ENCODE measurements at places on chromosomes 1 and 21.

DNA sequence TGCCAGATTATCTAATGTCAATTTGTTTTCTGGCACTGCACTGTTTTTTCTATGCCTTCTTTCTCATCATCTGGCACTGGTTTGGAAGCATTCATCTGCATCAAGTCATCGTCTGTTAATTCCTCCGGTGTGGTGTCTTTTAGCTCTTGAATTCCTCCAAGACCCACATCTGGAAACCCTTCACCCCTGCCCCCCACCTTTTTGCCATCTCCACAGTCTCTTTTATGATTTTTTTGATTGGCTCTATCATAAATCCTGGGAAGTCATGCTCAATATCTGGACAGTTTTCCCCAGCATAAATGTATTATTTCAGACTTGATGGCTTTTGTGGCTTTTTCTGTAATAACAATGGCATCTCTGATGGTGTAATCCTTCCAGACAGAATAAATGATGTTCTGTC is 10.4 kb upstream of the KCNK1 start:
- no peak for DNase-seq

DNA sequence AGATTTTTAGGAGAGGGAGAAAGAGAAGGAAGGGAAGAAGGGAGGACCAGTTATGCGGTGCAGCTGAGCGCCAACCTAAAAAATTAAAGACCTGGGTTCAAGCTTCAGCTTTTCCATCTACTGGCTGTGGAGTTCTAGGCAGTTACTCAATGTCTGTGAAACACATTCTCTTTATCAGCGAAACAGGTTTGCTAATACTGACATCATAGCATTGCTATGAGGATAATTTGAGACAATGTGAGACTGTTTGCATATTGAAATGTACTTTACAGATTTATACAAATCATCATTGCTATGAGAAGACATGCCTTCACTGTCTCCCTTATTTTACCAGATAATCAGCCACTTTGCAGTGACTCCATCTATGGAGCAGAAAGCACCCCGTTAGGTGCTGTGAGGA is 222.9 kb upstream of the SGIP1 start:
- DNase-seq: no peak

DNA sequence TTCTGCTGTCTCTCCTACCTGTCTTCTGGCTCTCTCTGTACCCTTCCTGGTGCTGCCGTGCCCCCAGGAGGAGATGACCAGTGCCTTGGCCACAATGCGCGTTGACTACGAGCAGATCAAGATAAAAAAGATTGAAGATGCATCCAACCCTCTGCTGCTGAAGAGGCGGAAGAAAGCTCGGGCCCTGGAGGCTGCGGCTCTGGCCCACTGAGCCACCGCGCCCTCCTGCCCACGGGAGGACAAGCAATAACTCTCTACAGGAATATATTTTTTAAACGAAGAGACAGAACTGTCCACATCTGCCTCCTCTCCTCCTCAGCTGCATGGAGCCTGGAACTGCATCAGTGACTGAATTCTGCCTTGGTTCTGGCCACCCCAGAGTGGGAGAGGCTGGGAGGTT is 38.1 kb upstream of the IL19 start:
- no peak for DNase-seq

DNA sequence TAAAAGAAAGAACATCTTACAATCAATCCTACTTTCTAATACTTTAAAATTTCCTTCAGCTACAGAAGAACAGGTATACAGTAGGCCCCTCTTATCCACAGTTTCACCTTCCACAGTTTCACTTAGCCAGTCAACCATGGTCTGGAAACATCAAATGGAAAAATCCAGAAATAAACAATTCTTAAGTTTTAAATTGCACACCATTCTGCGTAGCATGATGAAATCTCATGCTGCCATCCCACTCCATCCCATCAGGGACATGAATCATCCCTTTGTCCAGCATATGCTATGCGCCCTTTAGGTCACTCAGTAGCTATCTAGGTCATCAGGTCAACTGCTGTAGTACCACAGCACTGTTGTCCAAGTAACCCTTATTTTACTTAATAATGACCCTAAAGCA is 67.7 kb downstream of the HSF2BP start:
- DNase-seq: no peak

- DNase-seq: no peak
Measured at GRCh38 chr1:47906009-47906432, 91.2 kb downstream of the TRABD2B start.

DNA sequence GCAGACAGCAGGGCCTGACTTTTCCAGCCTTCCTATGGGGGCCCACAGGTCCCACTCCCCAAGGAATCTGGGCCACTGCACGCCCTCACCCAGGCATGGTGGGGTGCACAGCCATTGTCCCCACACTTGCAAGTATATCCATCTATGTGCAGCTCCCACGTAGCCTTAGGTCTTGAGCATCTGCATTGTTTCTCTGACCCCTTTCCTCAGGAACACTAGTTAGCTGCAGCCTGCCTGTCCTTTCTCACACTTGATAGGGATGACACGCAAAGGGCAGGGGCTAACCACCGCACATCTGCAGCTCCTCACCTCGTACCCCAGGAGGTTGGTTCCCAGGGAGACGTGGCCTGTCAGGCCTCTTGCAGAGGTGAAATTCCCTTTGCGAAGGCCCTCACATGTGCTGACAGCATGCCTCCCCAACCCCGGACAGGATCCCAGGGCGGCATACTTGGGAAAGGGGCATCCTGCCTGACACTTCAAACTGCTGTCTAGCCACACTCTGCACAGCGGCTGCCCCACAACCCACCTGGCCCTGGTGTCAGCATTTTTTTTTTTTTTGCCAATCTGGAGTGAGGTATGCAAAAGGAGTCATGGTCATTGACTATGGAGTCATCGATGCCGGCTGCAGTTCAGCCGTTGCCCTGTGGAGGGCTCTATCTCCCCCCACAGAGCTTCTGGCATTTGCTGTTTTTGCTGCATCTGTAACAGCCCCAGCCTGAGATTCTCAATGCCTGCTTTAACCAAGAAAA is 5.0 kb downstream of the JMJD4 start:
- peak; percentile 43 for DNase-seq

- no peak for DNase-seq
Measured at GRCh38 chr1:39189592-39190041, 14.9 kb upstream of the MACF1 start.

- no peak for DNase-seq
Measured at GRCh38 chr1:154556422-154556821, 2.0 kb downstream of the UBE2Q1 start.

DNA sequence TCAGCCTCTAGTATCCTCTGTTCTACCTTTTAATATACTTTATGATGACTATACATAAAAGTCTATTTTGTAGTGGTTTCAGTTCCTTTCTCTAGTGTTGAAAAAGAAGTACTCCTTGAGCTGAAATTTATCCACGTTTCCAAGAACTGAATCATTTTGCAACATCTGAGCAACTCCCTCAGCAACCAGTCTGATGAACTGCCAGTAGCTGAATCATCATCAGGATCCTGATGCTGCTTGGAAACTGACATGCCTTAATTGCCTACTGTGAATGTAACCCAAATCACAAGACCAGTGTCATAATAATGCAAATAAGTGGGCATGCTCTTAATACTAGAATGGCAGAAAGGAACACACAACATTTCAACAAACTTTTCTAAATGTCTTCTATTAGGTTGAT is 103.3 kb downstream of the CYYR1 start:
- DNase-seq: no peak

GRCh38 chr1:170071378-170071777 is 3.1 kb downstream of the KIFAP3 start:
- DNase-seq: no peak

DNA sequence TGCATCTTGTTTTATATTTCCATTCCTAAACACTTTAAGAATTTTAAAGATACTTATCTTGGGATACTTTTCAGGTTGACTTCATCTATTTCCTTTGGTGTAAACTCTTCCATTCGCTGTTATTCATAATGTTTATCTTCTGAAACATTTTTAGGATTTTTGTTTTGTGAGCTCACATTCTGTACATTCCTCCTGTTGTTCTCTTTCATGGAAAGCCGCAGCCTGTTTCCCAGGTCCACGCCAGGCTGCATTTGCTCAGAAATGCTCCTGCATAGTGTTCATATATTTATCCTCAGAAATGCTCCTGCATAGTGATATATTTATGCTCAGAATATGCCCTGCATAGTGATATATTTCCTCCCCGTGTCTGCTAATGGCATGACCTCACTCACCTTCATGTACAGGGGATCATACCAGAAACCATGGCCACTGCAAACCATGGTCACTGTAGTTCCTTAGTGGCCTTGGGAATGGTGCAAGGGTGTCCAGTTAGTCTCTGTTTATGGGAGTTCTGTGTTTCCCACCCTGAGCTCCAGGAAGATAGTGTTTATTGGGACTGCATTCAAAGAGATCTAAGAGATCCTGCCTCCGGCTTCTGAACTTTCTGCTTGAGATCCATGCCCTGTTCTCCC is 153.9 kb upstream of the GREM2 start:
- DNase-seq: no peak

GRCh38 chr1:56034222-56034621 is 545.1 kb downstream of the PLPP3 start:
- no peak for DNase-seq

DNA sequence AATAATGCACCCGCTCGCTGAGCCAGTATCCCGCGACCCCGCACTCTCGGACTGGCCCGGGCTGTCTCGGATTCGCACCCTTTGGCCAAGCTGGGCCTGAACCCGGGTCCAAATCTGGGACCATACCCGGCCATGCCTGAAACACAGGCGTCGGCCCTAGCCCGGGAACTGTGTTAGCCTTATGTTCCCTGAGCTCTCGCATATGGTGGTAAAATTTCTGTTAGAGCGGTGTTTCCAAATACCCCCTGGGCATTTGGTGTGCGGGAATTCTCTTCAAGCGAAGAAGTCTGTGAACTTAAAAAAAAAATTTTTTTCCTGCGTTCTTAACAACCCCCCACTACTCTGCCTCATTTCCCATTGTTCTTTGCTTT is 3.1 kb downstream of the RNF220 start:
- no peak for DNase-seq

- no peak for DNase-seq
Measured at GRCh38 chr1:183773482-183774274, 31.2 kb upstream of the RGL1 start.

DNA sequence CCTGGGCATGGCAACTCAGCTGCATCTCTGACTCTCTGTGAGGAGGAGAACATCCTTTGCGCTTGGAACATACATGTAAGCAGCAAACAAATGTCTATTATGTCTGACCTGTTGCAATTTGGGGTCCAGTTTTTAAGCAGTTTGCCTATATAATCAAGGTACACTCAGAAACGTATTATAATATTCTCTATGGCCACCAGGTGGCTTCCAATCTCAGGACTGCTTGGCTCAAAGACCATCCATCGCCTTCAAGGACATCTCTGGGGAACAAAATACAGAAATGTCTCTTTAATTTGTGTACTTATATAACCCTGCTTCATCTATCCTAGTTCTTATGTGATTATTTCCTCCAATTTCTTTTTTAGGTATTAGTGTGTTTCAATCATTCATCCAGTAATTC is 227.2 kb downstream of the OLFM3 start:
- no peak for DNase-seq

- no peak for DNase-seq
Measured at GRCh38 chr1:183598386-183598785, 8.1 kb upstream of the NCF2 start.

DNA sequence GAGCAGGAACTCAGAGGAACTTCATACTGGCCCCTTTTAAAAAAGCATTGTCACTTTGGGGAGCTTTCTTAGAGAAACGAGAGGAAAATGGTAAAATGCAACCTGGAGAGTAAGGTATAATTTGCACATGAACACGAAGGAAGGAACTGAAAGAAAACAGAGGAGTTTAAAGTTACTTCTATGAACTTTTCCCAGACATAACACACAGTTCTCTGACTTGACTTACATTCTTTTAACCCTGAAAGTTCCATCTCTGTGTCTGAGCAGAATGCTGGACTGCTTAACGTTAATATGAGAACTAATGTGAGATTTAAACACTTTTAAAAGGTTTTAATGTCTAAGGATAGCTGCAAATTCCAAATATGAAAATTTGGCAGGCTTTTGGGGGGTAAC is 102.3 kb downstream of the NFIA start:
- DNase-seq: no peak

- no peak for DNase-seq
Measured at GRCh38 chr1:177620636-177621190, 349.1 kb downstream of the SEC16B start.

- no peak for DNase-seq
Measured at GRCh38 chr1:245788269-245788668, 633.5 kb downstream of the KIF26B start.

- no peak for DNase-seq
Measured at GRCh38 chr1:108050158-108050557, 85.2 kb upstream of the VAV3 start.

DNA sequence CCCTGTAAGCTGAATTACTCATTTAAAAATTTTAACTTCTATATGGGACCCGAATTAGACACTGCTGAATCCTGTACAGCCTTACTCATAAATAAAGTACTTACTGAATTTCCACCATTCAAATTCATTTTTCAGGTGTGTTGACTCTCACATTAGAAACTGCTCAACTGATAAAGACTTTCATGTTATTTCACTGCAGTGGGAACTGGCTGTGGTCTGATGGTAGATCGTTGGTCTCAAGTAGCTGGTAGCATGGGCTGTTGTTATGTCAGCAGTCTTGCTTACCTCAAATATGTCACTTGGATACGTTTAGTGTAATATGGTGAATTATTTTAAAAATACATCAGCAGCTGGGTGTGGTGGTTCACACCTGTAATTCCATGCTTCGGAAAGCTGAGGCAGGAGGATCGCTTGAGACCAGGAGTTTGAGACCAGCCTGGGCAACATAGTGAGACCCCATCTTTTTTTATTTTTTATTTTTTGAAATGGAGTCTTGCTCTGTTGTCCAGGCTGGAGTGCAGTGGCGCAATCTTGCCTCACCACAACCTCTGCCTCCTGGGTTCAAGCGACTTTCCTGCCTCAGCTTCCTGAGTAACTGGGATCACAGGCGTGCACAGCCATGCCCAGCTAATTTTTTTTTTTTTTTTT is 10.4 kb downstream of the DEGS1 start:
- no peak for DNase-seq

DNA sequence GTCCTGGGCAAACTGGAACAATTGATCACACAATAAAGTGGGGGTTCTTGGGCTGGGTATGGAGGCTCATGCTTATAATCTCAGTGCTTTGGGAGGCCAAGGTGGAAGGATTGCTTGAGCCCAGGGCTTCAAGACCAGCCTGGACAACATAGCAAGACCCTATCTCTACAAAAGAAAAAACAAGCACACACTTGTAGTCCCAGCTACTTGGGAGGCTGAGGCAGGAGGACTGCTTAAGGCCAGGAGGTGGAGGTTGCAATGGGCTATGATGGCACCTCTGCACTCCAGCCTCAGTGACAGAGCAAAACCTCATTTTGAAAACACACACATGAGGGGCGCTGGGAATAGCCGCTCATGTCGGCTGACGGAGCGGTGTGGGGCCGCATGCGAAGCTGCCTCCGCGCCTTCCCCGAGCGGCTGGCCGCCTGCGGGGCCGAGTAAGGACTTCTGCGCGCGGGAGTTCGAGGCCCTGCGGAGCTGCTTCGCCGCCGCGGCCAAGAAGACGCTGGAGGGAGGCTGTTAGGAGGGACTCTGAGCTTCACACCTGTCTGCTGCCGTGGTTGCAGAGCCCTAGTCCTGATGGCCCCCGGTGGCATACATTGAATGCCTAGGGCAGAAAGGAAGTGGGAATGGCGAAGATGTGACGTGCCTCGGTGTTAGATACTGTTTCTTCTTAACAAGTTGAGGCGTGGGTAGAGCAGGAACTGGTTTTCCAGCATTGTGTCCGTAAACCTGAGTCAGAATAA is 59.5 kb downstream of the ACBD3 start:
- no peak for DNase-seq

All from activated CD4-positive, alpha-beta T cell treated with anti-CD3 and anti-CD28 coated beads, Interleukin-2, amount 10 ng/mL, durations not matched to agents 7 days and 5 days (primary cell).